ENCODE measurements at places on chromosomes 16 and 17.

GRCh38 chr17:81523402-81524038 is 4.7 kb upstream of the FSCN2 start:
- no peak overlapping the region for H3K4me3 ChIP-seq
- peaks cover 10% of the 10 kb centered on the region for H3K4me1 ChIP-seq
- no peaks in the 10 kb centered on the region for H3K36me3 ChIP-seq
- no peak for DNase-seq

DNA sequence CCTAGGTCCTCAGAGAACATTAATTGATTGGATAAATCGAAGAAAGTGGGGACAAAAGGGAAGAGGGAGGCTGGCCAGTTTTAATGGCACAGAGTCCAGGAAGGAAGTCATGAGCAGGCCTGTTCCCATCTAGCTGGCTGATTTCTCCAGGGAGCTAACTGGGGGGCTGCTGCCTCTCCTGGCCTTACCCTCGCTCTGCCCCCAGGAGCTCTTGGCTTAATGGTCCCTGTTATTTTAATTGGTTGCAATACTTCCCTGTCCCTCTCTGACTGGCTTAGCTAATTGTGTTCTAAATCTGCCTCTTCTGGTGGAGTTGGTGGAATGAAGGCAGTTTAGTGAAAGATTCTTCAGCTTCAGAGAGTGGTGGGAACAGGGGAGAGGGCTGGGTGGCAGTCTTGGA is 61.4 kb downstream of the MGAT5B start:
- no peak overlapping the region for H3K27ac ChIP-seq
- H3K4me1 ChIP-seq, result no peaks in the 10 kb centered on the region
- no peaks in the 10 kb centered on the region for H3K36me3 ChIP-seq
- no peak for DNase-seq
- H3K4me3 ChIP-seq, result no peak overlapping the region

DNA sequence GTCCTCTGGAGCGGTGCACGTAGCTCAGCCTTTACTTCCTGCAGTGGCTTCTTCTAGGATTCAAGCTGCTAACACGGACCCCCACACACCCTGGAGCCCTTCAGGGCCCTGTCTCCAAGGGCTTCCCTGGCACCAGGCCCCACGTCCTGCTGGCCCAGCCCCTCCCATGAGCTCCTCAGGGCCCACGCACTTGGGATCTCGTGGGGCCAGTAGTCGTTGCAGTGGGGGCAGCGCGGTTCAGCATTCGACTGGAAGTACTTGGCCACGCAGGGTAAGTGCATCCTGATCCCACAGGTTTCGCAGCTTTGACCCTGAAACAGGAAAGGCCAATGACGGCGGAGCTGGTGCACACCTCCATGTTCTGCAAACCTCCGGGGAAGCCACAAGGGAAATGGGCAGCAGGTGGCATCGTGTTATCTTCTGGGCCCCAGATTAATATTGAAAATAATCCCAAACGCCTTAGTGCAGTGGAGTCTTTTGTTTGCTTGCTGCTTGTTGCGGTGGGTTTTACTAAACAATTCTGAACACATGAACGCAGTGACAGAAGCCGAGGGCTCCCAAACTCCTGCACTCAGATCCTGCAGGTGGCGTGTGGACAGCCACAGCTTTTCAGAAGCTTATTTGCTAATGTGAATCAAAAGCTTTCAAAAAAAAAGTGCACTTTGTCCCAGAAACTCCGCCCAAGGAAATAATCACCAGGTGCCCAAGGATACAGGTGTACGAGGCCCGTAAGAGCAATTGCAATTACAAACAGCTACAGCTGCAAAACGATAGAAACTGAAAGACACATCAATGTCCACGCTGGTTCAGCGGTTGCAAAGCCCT is 22.4 kb downstream of the KDM8 start:
- no peaks in the 10 kb centered on the region for H3K27me3 ChIP-seq
- DNase-seq, result no peak
- H3K36me3 ChIP-seq, result peaks cover 31% of the 10 kb centered on the region

DNA sequence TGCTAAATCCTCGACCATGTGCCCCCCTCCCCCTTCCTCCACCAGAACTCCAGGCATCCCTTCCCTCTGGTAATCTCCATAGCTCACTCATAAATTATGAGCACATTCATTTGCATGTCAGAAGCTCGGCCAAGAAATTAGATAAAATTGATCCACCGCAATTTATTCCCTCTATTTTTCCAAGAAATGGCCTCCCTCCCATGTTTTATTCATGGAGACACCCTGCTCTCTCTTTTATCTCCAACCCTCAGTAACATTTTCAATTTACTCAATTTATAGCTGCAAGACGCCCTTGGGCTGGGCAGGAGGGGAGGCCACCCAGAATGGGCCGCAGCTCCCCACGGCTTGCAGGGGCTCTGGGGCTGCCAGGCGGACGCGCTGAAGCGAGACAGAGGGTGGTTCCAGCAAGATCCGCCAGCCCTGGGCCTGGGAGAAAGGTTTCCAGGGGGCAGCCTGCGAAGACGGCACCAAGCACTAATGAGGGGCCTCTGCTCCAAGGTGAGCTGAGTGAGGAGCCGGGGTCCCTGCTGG is 54.7 kb upstream of the ZNF423 start:
- peaks cover 11% of the 10 kb centered on the region for H3K27me3 ChIP-seq
- H3K36me3 ChIP-seq, result no peaks in the 10 kb centered on the region
- H3K4me3 ChIP-seq, result no peak overlapping the region
- H3K4me1 ChIP-seq, result no peaks in the 10 kb centered on the region
- no peak for DNase-seq
- H3K27ac ChIP-seq, result no peak overlapping the region

All from keratinocyte (primary cell).